ENCODE measurements at places on chromosomes 1 and 21.

GRCh38 chr1:999725-1000356 is at the start of gene HES4:
Gene HES4 (minus strand): TSS chr1:1000097. CDS start chr1:999973, 124 bp downstream.
- peak; percentile 96 for DNase-seq

GRCh38 chr21:20822666-20823065 is 175.5 kb upstream of the NCAM2 start:
- no peak for DNase-seq

DNA sequence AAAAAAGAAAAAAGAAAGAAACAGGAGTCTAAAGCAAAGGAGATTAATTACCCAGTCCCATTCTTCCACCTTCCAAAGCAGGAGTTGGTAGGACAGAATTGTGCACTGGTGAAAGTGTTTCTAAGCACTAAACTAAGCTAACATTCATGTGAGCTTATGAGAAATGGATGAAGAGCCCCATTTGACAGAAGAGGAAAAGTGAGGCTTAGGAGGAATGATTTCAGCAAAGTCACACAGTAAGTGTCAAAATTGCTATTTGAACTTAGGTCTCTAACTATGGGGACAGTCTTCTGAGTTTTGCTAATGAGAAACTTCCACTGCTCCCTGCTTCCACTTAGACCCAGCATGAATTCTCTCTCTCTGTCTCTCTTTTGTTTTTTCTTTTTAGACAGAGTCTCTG is 18.7 kb downstream of the LCK start:
- no peak for DNase-seq

DNA sequence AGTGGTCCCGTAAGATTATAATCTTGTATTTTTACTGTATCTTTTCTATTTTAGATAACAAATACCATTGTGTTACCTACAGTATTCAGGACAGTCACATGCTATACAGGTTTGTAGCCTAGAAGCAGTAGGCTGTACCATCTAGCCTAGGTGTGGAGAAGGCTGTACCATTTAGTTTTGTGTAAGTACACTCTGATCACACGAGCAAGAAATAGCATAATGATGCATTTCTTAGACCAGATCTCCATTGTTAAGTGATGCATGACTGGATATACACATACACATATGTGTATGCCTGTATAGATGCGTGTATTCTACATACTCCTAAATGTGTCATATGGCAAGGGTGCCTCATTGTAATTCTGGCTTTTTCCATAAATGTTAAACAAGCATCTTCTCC is 33.9 kb downstream of the GALNT2 start:
- DNase-seq, result no peak

DNA sequence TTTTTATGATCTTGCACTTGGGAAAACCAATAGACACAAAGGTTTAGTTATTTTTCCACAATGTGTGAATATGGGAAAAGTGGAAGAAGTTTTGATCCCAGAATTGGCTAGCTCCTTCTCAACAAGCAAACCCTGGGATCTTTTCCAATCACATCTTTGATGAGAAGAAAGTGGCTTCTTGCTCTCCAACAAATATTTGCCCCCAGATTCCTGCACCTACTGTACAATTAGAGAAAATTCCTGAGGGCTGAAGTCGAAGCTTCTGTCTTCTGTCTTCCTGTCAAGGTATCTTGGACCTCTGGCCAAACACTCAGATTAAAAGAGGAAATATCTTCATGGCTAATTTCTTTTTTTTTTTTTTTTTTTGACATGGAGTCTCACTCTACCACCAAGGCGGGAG is 113.1 kb upstream of the SLC45A1 start:
- no peak for DNase-seq

DNA sequence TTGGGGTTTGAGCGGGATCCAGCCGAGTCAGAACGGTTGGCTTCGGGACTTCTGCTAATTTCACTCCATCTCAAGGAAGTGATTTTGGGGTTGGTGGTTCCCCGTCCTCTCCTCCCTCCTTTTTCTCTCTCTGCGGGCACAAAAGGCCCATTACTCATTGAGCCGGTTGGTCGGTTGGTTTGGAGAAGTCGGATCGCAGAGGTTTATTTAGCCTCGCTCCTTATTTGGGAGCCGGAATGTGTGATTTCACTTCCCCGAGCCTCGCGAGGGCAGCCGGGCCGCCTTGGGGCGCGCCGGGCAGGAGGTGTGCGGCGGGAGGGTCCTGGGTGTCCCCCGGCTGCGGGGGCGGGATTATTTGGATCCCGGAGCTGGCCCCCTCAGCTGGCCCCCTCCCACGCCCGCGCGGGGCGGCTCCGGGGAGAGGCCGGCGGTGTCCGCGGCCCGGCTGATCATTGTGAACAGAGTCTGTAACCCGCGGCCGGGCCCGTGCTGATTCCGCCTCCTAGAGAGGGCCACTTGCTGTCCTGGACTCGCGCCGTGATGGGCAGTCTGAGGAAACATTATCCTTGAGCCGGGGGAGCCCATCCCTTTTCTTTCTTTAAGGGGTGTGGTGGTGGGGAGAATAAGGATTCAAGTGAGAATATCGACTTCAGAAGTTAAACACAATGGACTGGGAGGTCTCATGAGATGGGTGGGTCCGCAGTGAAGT is 1.2 kb downstream of the MAPKAPK2 start:
- peak; percentile 65 for DNase-seq

GRCh38 chr1:14952626-14953314 is 200.8 kb upstream of the TMEM51 start:
- no peak for DNase-seq

DNA sequence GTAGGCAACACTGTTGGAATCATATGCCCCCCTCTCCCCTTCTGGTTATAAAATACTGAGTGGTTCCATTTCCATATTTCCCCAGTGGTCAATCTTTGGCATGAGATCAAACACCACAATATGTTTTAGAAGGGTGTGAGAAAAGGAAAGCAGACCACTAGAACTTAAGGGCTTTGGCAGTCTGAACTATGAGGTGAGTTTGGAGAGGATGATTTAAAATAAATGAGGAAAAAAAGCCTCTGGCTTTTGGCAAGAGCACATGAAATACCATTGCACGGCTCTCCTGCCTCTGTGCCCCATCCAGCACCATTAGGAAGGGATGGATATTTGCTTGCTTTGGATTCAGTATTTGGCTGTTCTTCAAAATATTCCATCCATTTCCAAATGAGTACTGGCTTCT is 339.5 kb upstream of the C1orf87 start:
- no peak for DNase-seq

DNA sequence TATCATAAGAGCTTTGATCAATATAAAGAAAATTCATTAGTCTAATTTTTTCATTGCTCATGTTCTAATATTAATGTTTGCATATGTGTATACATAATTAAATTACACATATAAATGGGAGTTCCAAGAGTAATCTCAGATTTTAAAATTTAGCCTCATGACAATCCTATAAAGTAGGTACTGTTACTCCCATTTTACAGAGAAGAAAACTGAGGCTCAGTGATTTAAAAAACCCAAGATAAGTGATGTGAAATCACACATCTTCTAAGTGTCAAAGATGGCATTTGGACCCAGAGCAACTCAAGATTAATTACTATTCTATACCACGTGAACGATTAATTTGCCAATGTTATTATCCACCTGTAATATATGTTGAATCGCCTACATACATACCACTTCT is 122.3 kb downstream of the TM2D1 start:
- DNase-seq, result no peak

- DNase-seq, result no peak
Measured at GRCh38 chr1:197173571-197174507, 27.4 kb upstream of the ASPM start.

DNA sequence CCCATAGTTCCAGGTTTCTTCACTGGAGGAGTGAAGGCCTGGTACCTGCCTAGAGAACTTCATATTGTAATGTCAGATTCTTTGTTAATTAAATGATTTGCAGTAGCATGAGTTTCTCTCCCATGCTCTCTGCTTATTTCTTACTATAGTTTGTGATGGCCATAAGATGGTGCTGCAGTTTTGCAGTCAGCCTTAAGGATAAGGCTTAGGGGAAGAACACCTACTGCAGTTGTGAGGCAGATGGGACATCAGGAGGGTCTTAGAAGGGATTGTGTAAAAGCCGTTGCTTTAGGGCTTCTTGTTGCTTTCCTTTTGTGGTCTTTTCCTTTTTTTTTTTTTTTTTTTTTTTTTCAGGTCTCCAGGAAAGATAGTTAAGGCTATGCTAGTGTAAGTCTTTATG is 61.8 kb downstream of the MACF1 start:
- no peak for DNase-seq

GRCh38 chr1:80384959-80385358 is 1378.4 kb upstream of the ADGRL4 start:
- no peak for DNase-seq

DNA sequence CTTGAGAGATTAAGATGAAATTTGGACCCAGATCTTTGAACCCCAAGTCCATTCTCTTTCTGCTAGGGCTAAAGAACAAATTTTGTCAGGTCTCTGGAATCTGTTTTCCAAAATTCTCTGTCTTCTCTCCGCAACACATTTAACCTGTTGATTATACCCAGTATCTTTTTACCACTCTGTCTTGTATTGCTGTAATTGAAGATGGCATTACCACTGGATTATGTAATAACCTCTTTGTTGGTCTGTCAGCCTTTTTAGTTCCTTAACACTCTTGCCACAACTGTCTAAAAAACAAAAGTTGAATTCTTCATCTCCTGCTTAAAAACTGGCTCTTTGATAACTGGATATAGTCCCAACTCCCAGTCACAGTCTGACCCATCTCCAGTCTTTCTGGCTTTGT is 3.0 kb downstream of the SRP9 start:
- no peak for DNase-seq

DNA sequence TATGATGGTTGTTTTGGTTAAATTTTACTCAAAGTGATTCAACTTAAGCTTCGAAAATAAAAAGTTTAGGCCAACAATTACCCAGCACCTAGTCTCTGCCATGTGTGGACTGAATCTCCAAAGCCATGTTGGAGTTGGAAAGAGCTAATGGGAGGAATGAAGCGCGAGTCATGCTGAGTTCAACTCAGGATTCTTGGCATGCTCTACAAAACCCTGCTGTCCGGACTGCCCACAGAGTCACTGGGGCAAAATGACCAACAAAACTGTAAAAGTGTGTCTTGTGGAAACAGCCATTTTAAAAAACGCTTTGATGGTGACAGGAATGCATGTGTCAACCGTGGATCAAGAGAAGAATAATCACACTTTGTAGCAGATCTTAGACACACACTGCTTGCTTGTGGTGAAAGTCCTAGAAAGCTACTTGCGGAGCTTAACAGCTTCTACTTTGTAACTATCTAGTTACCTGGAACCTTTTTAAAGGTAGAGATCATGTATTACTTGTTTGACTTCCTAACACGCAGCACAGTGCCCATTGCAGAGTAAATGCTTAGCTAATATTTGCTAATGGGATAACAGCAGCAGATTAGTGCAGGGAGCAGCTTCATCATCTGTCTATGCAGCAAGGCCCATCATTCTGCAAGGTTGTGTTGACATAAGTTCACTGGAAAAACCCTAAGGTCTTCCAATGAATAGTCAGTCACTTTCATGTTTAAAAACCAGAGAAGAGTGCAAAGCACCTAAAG is 7.0 kb upstream of the GBP6 start:
- DNase-seq, result no peak

Data from nephron progenitor cell (in vitro differentiated cells).